ENCODE measurements at places on chromosomes 7 and 10.

DNA sequence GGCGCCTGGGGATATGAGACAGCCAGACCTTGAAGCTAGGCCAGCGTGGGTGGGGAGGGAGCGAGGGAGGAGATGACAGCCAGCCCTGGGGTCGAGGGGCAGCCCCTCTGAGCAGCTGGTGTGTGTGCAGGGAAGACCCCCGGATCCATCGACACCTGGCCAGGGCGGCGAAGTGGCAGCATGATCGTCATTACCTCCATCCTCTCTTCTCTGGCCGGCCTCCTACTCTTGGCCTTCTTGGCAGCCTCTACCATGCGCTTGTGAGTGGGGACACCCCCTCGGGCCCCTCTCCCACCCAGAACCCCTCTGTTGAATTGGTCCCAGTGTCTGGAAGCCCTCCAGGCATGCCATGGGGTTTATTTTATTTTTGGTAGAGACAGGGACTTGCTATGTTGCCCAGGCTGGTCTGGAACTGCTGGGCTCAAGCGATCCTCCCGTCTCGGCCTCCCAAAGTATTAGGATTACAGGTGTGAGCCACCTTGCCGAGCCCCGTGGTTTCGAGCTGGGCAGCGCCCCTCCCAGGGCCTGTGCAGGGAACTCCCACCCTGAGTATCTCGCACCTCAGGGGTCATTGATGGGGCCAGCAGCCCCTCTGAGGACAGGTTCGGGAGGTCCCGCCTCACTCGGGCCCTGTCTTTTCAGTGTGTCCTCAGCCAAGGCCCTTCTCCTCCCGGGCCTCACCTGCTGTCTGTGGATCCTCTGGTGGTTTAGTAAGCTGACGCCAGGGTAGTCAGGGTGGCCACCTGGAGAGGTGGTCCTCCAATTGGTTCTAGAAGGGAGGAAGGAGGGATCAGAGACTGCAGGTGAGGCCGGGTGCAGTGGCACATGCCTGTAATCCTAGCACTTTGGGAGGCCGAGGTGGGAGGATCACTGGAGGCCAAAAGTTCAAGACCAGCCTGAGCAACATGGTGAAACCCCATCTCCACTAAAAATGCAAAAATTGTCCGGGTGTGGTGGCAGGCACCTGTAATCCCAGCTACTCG lies 3.8 kb downstream of the UPK3B start:
- no peak for DNase-seq

- no peak for DNase-seq
Observed at GRCh38 chr7:34022626-34023025, 117.3 kb downstream of the BMPER start.

- DNase-seq = peak; percentile 74
Observed at GRCh38 chr7:30761214-30762156, 9.6 kb downstream of the INMT start.

GRCh38 chr7:127250312-127251035 lies 2.3 kb downstream of the GRM8 start:
- DNase-seq = no peak

GRCh38 chr7:128939861-128940410 lies 2.2 kb downstream of the IRF5 start:
- no peak for DNase-seq

GRCh38 chr10:43623351-43623750 lies 17.1 kb downstream of the ZNF485 start:
- DNase-seq = no peak

DNA sequence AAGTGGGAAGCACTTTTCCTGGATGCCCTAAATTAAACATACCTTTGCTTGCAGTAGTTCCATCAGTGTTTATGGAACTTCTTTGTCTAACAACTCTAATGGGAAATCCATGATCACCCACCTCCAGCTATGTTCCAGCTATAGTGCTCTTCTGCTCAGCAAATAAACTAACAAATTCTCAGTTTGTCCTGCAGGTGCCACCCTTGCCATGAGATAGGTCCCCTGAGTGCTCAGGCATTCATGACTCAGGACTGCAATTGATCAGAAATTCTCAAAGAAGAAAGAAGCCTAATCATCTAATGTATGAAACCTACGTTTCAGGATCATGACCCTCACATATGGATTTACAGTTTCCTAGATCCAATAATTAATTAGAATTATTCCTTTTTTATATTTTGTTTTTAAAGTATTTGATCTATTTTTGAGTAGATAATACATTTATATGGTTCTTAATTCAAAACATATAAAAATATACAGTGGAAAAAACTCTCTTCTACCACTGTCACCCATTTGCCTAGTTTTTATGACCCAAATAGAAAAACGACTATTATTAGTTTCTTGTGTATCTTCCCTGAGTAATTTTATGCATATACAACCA lies 48.7 kb upstream of the DYNC1I1 start:
- peak; percentile 55 for DNase-seq

DNA sequence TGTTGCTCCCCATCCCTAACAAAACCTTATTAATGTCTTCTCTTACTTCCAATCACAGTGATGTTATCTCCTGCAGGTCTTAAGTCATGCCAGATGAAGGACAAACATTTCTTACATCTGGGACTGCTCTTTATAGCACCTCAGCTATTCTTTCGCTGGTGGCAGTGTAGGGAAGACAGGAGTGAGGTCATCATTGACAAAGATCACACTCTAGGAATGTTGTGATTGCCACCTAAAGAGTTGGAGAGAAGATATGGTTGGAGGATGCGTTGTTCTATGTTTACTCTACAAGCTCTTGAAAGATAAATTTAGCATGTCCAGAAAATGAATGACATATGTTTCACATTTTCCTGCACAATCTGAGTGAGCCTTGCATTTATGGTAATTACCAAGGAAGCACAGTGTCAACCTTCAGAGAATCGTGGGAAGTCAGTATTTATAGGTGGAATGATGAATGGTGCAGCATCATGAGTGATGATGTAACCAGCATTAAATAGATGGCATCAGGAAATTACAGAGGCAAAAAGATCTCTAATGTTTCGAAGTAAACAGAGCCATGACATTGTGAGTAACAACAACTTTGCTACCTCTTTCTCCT lies 188.1 kb upstream of the STEAP1 start:
- DNase-seq = no peak

GRCh38 chr10:18635995-18636394 lies 15.4 kb downstream of the NSUN6 start:
- no peak for DNase-seq

DNA sequence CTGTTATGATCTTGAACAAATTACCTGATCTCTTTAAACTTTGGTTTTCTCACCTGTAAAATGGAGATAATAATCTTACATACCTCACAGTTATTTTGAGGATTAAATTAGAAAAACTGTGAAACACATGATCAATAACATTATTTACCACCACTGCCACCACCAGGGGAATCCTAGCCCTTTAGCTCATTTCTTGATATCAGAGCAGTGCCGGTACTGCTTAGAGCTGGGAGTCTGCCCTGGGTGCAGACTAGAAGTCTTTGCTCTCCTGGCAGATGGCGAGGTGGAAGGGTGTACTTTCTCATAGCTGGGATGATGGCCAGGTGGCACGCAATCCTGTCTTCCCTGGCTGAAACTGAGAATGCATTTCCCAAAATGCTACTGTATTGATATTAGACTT lies 12.7 kb upstream of the EFCAB10 start:
- no peak for DNase-seq

DNA sequence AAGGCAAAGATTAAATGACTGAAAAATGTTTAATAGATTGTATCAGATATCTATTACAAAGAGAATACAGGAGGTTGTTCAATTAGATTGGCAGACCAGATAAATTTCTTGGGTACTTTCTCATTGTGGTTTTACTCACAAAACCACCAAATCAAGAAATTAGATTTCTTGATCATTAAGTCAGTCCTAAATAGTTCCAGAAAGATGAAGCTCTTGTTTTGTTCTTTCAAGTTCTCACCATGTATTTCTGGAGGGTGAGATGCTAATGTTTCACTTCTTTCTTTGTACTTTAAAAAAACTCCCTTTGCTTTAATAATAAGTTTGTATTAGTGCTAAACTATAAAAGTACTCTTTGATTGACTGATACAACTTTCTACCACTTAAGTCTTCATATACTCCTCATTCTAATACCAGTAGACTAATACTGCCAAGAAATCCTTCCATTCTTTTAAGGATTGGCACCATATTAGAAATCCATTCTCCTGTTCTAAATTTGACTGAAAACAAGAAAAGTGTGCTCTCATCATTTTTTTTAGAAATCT lies 69.4 kb downstream of the RNF133 start:
- no peak for DNase-seq

- DNase-seq = peak; percentile 85
Observed at GRCh38 chr7:36400036-36400435, 10.4 kb downstream of the ANLN start.

- no peak for DNase-seq
Observed at GRCh38 chr10:109838592-109839244, 84.6 kb downstream of the XPNPEP1 start.

- DNase-seq = no peak
Observed at GRCh38 chr10:21176934-21177480, 279.9 kb upstream of the NEBL start.

GRCh38 chr7:25731068-25731845 lies 420.7 kb upstream of the NFE2L3 start:
- DNase-seq = peak; percentile 88

DNA sequence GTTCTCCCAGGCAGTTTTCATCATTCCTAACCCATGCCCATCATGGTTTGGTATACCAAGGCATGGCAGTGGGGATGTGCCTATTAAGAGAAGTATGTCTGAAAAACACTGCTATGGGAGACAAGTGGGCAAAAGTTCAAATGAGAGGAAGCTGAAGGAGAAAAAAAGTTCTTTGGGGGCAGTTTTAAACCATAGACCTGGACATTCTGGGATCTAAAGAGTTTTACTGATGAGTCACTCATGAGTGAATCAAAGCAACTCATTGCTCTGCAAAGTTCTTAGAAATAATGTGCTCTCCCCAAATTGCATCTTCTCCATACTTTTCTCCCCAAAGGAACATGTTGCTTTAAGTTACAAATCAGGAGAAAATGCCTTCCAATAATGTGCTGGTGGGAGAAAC lies 256.9 kb upstream of the MTPN start:
- DNase-seq = no peak

GRCh38 chr7:113891828-113892227 lies 27.0 kb downstream of the PPP1R3A start:
- no peak for DNase-seq

GRCh38 chr7:44101966-44102845 lies 1.9 kb upstream of the AEBP1 start:
- no peak for DNase-seq

DNA sequence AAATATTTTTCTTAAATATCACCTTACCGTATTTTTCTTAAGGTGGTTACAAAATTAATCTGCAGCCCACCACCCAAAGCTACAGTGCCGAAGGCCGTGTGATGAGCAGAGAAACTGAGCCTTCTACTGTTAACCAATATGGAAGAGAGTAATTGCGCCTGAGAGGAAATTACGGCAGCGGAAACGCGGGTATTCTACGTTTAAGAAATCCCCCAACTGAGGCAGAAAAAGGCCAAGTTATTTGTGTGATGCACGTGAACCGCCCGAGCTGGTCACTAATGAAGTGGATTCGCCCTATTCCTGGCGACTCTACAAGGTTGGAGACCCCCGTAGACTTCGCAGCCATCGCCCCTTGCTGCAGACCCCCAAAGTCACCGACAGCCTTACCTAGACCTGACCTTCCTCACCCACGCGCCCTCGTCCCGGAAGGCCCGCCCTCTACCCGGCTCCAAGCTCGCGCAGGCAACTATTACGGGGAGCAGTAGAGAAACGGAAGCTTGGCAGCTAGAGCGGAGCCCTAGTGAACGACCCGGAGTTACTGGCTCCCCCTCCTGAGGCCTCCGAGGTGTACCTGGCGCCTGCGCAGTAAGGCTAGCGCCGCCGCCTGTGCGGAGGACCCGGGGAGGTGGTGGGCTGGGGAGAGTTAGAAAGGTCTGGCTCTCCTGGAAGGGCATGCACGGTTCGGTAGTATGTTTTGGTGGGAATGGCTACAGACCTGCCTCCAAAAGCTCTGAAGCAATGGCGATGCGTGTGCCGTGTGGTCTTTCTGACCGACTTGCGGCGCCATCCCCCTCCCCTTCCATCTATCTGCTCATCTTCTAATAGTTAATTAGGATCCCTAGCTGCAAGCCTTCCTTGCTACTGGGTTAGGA lies at the start of gene MRPS33:
Gene MRPS33 (minus strand): TSS at position 429 of the 872 bp plus-strand sequence. CDS start 4,319 bp downstream, outside the sequence.
- peak; percentile 99 for DNase-seq

DNA sequence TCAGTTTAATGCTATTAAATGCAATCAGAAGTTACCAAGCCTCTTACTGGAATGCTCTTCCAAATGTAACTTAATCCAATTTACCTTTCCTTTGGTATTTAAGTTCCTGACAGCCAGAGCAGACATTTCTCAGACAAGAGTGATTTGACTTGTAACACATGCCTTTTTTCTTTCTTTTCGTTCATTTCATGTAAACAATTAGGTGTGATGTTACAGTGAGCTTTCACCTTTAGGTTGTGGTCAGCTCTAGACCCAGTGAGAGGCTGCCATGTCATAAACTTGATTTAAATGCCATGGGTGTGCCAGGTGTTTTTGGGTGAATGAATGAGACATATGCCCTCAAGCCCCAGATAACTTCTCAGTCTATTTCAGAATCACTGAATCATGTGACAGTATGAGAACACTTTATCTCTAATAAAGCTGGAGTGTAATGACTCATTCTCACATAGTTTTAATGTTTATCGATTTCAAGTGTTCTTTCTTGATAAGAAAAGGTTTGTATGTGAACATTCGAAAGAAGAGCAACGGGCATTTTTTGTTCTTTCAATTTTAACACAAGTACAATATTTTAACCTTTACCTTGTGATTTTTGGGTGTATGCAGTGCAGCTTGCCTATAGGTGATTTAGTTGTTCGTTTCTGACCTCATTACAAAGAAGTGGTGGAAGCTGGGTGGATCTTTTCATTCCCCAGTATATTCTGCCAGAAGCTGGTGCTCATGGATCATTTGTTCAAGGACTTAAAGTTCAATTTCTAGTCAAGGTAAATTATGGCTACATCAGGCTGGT lies 61.5 kb downstream of the CHN2 start:
- DNase-seq = peak; percentile 53

- no peak for DNase-seq
Observed at GRCh38 chr10:97814996-97815395, 34.6 kb upstream of the GOLGA7B start.

DNA sequence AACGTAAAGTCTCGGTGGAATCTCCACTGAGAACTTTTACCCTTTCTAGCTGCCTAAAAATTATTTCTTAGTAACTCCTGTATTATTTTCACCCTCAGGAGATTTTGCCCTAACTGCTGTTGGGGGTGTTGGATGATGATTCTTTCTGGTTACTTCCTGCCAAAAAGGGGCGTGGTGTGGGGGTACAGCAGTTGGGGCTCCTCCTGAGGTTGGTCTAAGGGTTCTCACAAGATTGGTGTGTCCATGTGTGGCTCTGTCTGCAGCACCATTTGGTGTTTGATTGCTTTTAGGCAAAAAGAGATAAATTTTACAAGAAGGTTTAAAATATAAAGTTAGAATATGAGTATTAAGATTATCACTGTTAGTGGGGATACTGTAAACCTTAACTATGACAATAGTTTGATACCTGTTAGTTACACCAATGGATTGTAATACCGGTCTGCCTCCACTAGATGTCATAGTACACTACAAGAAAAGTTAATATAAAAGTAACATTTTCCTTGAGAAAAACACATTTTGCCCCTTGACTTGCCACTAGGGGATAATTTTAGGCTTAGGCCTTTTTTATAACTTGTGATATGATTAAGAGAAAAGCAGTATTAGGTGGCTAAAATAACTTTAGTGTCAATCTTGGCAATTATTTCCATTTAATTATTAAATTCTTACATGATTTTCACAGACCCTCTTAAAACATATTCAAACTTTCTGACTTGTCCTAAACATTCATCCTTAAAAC lies 928.7 kb downstream of the IPMK start:
- DNase-seq = peak; percentile 34
